ENCODE measurements at places on chromosomes 6 and 20. TPM values are rescaled to one million over a fixed set of nuclear protein-coding genes. Genes with fewer than 3 reads are reported as not detected.
A peak's percentile ranks its signal among the peaks of the same experiment; 100 is the strongest.

The SLA2 gene
- total RNA-seq = 0.11 TPM

The TP53TG5 gene
- 0.69 TPM for total RNA-seq

DNA sequence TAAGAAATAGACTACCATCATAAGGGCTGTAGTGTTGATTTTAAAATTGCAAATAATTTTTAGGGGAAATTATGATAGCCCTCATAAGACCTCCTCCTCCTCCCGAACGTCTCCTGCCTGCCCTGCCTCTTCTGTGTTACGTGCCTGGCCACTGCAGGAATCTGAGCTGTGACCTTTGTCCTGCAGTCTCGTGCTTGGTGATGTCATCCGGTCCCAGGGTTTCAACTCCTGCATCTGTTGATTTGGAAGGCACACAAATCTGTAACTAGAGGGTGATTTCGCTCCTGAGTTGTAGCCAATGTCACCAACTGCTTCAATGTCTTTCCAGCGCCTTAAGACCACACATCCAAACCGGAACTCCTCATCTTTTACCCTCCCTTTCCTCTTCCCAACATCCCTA lies 163.2 kb downstream of the AIG1 start:
- DNase-seq = no peak

The FOXC1 gene
- 7.3 TPM for total RNA-seq

- DNase-seq = no peak
Measured at GRCh38 chr6:2970753-2971419, 481 bp downstream of the SERPINB6 start.

- DNase-seq = no peak
Measured at GRCh38 chr6:56255349-56255748, 8.0 kb upstream of the COL21A1 start.

The DPPA5 gene
- not detected for total RNA-seq

The NQO2 gene
- total RNA-seq = 8.7 TPM

The TAF11 gene
- 24.2 TPM for total RNA-seq

DNA sequence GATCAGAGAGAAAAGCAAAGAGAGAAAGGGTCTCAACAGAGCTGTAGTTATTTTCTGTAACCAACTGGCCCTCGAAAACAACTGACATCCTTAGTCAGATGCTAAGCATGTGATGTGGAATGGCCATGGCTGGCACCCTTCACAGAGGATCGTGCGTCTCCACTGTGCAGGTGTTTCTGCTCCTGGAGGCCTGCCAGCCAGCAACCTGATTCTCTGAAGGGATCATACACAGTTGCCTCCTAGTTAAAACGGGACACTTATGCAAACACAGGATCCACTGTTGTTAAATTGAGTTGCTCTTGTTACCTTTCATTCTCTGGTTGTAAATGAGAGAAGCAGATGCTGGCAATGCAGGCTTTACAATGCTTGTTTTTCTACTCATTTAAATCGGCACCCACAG lies 148.5 kb downstream of the HDGFL1 start:
- DNase-seq = no peak

- no peak for DNase-seq
Measured at GRCh38 chr6:129490521-129491255, 219.3 kb downstream of the ARHGAP18 start.

- DNase-seq = no peak
Measured at GRCh38 chr6:71474942-71475341, 186.3 kb downstream of the OGFRL1 start.

DNA sequence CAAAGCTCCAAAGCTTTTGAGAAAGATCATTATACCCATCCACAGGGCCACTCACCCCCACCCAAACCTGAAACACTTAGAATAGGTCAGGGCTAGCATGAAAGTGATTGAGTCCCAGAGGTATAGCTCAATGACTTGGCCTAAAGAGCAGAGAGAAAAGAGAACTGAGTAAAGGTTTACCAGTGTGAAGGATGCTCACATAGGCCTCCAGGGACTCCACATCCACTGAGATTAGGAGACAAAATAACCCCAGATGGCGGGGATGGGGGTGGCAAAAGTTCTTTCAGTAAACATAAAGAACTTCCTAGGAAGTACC lies 12.2 kb downstream of the SAYSD1 start:
- no peak for DNase-seq

GRCh38 chr20:57330998-57331397 lies 1.4 kb downstream of the SPO11 start:
- no peak for DNase-seq

- DNase-seq = no peak
Measured at GRCh38 chr6:946546-946945, 253.6 kb upstream of the EXOC2 start.

The LRRC1 gene
- 22.7 TPM for total RNA-seq

DNA sequence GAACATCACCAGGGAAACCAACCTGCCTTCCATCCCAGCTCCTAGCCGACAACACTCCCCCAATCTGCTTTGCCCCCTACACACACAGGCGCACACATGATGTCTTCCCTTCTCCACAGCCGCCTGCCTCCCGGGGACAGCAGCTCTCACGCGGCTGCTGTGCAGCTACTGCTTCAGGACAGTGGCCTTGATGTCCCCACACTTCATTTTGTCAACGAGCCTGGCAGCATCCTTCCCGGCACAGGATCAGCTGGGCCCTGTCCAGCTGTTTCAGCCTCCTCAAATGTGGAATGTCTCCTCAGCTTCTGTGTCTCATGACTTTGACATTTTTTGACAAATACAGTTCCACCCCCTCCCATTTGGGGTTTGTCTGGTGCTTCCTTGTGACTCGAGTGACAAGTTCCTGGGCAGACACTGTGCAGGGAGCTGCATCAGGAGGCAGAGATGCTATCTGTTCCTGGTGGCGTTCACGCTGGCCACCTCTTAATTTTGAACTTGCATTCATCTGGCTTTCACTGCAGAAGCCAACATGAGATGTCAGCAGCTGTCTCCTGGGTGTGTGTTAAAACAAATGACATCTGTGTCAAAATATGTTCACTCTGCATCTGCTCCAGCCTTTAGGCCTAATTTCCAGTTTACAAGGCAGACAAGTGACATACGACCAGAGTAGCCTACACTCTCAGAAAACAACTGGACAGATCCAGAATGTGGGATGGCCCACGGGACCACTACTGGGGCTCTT lies 57.2 kb downstream of the GINS1 start:
- no peak for DNase-seq

DNA sequence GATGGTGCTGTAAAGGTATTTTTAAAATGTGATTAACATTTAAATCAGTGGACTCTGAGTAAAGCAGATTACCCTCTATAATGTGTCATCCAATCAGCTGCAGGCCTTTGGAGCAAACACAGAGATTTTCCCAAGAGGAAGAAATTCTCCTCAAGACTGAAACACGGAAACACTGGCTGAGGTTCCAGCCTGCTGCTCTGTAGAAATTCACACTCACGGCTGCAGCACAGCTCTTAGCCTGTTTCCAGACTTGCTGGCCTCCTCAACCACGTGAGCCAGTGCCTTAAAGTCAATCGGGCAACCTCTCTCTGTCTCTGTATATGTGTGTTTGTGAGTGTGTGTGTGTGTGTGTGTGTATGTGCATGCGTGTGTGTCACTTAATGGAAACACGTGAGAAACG lies 41.1 kb downstream of the PDE10A start:
- DNase-seq = no peak

The TENT5A gene
- 154 TPM for total RNA-seq

The LPIN3 gene
- 4.7 TPM for total RNA-seq

The MAP7 gene
- total RNA-seq = 10.4 TPM

- DNase-seq = no peak
Measured at GRCh38 chr6:11120271-11121005, 8.9 kb upstream of the ERVFRD-1 start.

DNA sequence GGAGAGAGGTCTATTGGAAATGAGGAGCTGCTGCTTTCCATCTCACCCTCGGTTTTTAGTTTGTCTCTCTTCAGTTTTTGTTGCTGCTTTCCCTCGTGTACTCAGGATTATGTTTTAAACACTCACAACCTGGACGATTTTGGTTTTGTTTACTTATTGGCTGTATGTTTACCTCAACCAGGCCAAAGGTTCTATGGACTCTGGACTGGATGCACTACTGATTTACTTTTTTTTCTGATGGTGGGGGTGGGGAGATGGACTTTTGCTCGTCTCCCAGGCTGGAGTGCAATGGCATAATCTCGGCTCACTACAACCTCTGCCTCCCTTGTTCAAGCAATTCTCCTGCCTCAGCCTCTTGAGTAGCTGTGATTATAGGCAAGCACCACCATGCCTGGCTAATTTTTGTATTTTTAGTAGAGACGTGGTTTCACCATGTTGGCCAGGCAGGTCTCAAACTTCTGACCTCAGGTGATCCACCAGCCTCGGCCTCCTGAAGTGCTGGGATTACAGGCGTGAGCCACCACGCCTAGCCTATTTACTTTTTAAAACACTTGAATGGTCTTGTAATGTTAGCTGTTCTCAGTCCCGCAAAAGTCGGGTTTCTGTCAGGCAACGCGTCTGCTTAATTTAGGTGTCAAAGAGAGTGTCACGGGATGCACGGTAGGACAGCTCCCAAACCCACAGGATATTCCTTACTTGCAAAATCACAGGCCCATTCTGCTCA lies 148.2 kb upstream of the RIPOR2 start:
- DNase-seq = no peak

The GGTLC1 gene
- not detected for total RNA-seq

DNA sequence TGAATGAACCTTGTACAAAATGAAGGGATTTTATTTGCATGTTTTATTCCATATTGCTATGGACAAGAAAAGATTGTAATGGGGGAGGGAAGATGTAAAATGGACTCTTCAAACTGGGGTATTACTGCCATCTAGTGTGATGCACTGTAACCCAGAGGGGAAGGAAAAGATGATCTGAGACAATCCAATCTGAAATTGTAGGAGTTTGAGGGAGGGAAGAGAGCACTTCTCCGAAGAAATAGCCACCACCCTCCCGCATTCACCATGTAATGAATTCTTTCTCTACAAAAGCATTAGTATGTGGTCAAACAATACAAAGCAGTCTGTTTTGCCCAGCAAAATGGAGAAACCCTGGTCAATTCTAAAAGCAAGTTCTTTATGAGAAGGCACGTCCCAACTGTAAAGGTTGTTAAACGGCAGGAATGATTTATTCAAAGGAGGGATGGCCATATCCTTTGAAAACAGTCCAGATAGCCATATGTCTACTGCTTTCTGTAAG lies 679.5 kb upstream of the NRSN1 start:
- DNase-seq = peak; percentile 70

The LTB gene
- total RNA-seq = 2.1 TPM
